MCF 10A (cell line): ENCODE measurements at places on chromosomes 13 and 19.

- DNase-seq: peak; percentile 41
Observed at GRCh38 chr13:91468301-91468700, 69.9 kb downstream of the GPC5 start.

- no peak for DNase-seq
Observed at GRCh38 chr13:33727297-33728083, 90.5 kb upstream of the RFC3 start.

DNA sequence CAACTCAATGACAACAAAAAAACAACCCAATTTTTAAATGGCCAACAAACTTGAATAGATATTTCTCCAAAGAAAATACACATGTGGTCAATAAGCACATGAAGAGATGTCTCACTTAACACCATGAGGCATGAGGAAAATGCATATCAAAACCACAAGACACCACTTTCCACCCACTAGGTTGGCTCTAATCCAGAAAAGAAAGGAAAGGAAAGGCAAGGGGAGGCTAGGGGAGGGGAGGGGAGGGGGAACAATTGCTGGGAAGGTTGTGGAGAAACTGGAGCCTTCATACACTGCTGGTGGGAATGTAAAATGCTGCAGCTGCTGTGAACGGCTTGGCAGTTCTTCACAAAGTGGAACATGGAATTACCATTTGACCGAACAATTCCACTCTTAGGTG, 854.3 kb downstream of the UQCRFS1 start:
- no peak for DNase-seq

- DNase-seq: no peak
Observed at GRCh38 chr13:98783856-98784478, 31.5 kb upstream of the SLC15A1 start.

- no peak for DNase-seq
Observed at GRCh38 chr13:67950603-67951002, 720.5 kb upstream of the PCDH9 start.

DNA sequence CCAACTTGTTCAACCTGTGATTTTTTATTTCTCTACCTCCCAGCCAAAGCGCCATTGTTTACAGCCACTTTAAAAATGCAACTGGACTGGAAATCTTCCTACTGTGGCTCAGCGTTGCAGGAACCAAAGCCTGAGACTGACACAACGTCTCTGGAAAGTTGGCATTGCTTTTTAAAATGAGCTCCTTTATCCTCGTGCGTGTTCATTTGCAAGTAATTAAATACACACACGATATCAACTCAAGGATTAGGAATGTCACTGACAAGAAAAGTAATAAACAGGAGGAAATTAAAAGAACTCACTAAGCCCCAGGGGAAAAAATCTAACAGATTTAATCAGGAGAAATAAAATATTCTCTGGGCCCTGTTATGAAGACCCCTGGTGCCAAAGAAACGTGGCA, 184.6 kb upstream of the IRS2 start:
- no peak for DNase-seq

DNA sequence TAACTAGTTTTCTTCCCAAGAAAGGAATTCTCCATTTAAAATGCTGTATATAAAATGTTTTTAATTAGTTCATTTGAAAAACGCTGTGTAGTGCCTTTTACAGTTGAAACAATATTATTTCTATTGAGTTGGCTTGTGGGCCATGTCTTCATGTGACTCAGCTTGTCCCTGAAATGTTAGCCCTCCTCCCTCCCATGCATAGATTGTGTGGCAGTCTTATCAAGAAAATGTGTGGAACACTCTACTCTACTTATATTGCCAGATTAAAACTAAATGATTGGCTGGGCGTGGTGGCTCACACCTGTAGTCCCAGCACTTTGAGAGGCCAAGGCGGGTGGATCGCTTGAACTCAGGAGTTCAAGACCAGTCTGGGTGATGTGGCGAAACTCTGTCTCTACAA, 33.4 kb downstream of the TFDP1 start:
- DNase-seq: no peak

GRCh38 chr19:1168572-1169410, 5.3 kb downstream of the SBNO2 start:
- peak; percentile 97 for DNase-seq

DNA sequence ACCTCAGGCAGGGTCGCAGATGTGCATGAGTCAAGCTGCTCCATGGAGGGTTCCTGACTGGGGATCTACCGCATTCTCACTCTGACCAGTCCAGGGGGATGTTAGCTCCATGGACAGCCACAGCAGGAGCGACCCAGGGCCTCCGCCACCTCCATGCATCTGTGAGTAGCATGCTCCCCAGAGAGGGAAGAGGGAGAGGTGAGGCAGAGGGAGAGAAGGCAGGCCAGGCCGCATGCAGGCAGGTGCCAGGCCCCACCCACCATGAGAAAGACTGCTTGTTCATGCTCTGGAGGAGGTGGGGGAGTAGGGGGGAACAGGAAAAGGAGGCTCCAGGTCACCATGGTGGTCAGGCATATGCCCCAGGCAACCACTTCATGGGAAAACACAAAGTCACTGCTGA, 20.3 kb downstream of the TUBA3C start:
- DNase-seq: no peak

GRCh38 chr13:28640861-28641599, 17.9 kb upstream of the POMP start:
- DNase-seq: no peak

GRCh38 chr13:103517066-103517767, 451.0 kb upstream of the SLC10A2 start:
- no peak for DNase-seq

DNA sequence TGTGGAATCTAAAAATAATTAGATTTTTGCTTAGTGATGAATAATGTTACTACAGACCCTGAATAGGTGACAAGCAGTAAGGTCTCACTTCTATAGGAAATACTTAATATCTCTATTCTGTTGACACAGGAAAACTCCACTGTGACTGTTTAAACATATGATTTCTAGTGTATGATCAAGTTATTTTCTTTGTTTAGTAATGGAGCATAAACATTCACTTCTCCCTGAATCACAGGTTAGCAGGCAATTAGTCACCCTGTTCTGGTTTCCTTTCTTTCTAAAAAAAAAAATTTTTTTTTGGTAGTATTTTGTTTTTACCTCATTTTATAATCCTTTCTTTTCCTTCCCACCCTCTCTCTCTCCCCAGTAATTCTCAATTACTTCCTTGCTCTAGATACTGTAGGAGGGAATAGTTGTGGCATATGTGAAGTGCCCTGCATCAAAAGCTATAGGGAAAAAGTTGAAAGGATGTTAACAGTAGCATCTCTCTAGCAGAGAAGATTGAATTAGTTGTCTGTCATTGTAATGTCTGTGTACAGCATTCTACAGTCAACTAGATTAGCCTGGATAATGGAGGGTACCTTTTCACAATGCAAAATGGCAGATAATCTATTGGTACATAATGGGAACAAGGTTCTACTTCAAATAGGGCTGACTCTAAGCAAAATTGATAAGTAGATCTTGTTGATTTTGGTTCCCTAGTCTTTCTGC, 3.5 kb downstream of the HS6ST3 start:
- DNase-seq: no peak

DNA sequence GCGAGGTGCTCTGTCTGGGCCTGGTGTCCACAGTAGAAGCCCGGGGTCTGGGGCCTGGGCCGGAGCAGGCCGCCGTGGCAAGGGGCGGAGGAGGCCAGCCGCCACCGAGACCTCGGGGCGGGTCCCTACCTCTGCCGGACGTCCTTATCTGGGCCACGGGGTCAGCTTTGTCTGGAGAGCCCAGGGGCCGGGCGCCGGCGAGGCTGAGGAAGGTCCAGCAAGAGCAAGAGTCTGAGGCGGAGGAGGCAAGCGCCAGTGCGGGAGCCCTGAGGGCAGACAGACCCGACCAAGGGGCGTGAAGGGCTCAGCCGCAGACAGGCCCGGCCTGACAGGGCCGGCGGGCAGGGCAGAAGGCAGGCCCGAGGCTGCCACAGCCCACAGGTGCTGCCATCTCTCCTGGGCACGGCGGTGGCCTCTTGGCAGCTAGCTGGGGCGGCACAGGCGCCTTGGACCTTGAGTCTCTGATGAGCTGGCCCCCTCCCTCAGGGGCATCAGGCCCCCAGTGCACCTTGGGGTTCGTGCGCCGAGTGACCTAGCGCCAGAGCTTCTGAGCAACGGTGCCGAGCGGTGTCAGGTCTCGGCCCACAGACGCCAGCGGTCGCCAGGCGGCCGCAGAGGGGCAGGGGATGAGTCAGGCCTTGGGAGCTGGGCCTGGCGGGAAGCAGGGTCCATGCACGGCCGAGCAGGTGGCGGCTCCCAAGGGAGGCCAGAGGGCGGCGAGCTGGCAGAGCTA, 19.1 kb upstream of the AKAP8 start:
- no peak for DNase-seq

GRCh38 chr13:82719987-82720386, 1162.3 kb downstream of the SLITRK1 start:
- DNase-seq: no peak
